ENCODE measurements at places on chromosomes 1 and 21.

DNA sequence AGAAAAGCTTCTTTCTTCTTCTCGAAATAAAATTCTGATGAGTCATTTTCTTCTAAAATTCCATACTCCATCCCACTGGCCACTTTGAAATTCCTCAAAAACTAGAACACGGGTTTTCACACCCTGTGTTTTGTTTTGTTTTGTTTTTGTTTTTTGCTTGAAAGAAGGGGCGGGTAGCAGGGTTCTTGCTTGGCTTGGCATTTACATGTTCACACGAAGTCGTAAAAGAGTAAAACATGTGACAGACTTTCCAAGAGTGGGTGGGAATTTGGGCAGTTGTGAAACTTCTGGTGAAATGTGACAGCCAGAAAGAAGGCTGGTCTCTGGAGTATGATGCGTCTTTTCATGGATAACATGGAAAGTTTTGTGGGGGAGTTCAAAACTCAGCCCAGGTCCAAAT is 47.1 kb upstream of the FMN2 start:
- DNase-seq = no peak

- no peak for DNase-seq
These were observed 60.7 kb downstream of the SLC19A1 start for GRCh38 chr21:45481566-45481965.

GRCh38 chr1:213371847-213372619 is 321.0 kb downstream of the RPS6KC1 start:
- no peak for DNase-seq

- DNase-seq = no peak
These were observed 22.6 kb downstream of the IGFN1 start for GRCh38 chr1:201213106-201213770.

GRCh38 chr1:205978676-205979075 is 24.5 kb downstream of the RAB7B start:
- DNase-seq = no peak

- DNase-seq = no peak
These were observed 51.0 kb downstream of the RGS2 start for GRCh38 chr1:192859808-192860207.

DNA sequence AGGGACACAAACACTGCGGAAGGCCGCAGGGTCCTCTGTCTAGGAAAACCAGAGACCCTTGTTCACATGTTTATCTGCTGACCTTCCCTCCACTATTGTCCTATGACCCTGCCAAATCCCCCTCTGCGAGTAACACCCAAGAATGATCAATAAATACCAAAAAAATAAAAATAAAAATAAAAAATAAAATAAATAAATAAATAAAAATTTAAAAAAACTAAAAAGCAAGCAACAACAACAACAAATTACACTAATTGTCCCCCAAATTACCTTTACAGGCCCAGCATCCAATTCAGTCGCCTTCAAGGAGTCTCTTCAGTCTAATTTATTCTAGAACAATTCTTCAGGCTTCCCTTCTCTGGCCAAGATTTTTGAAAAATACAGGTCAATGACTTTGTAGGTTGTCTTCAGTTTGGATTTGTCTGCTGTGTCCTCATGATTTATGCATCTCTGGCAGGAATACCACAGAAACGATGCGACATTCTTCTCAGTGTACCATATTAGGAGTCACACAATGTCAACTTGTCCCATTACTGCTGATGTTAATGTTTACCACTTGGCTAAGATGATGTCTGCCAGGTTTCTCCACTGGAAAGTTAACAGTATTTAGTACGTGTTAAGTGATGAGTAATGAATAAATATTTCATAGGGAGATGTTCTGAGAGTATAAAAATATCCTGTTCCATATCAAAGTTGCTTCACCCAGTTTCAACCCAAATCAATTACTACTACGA is 20.3 kb upstream of the BMP8B start:
- no peak for DNase-seq

DNA sequence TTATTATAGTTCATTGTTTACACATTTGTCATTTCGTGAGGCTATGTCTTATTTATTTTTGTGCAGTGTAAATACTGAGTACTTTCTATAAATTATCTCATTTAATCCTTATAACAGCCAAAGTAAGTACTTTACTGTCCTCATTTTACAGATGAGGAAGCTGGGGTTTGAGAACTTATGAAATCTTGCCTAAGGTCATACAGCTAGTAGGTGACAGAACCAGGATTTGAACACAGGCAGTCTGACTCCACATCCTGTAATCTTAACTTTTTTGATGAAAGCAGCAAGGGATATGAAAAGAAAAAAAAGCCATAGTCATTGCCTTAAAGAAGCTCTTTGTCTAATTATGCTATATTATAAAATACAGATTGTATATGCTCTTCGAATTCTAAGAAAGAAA is 107.1 kb upstream of the BMP8A start:
- DNase-seq = peak; percentile 83

GRCh38 chr1:164704954-164705353 is 146.0 kb downstream of the PBX1 start:
- no peak for DNase-seq

DNA sequence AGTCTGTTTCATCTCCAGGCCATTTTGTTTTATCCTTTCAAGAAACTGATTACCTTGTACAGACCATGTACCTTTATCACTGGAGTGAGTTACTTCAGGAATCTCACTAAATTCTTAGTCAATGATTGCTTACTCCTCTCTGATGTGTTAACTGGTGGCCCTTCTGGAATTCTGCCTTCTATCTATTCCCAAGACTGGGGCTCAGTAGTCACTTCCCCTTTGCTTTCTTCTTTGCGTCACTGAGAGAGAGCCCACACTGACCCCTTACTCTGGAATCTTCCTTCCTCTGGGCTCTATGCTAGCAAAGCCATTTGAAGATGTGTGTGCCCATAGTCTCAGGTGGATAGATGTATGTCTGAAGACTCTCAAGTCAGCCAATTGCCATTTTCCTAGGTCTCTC is 34.6 kb downstream of the XCL2 start:
- DNase-seq = no peak

DNA sequence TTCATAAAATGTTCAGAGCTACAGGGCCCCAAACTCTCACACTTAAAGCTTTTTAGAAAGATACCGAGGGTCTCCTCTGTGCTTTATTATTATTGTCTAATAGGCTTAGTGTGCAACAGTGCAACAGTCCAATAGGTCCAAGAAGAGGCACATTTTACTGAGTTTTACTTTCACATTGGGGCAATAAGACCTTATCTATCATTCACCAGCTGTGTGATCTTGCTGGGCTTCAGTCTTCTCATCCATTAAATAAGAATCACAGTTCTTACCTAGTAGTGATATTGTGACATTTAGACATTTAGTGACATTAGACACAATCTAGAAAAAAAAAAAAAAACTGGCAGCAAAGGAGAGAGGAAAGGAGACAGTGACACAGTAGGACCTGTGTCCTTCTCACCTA is 175.8 kb upstream of the NFIA start:
- no peak for DNase-seq

DNA sequence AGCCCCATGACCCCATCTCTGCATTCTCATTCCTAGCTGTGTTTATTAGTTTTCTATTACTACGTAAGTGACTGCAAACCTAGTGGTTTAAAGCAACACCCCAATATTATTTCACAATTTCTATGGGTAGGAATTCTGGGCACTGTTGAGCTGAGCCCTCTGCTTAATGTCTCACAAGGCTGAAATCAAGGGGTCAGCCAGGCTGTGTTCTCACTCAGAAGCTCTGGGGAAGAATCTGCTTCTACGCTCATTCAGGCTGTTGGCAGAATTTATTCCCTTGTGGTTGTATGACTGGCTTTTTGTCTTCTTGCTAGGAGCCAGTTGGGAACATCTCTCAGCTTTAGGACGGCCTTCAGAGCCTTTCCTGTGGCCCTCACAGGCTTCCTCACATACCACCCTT is 181.0 kb downstream of the GIPC2 start:
- DNase-seq = no peak

GRCh38 chr1:97004054-97004453 is 282.5 kb downstream of the PTBP2 start:
- no peak for DNase-seq

- DNase-seq = no peak
These were observed 139.8 kb upstream of the ST6GALNAC5 start for GRCh38 chr1:76727520-76727919.

DNA sequence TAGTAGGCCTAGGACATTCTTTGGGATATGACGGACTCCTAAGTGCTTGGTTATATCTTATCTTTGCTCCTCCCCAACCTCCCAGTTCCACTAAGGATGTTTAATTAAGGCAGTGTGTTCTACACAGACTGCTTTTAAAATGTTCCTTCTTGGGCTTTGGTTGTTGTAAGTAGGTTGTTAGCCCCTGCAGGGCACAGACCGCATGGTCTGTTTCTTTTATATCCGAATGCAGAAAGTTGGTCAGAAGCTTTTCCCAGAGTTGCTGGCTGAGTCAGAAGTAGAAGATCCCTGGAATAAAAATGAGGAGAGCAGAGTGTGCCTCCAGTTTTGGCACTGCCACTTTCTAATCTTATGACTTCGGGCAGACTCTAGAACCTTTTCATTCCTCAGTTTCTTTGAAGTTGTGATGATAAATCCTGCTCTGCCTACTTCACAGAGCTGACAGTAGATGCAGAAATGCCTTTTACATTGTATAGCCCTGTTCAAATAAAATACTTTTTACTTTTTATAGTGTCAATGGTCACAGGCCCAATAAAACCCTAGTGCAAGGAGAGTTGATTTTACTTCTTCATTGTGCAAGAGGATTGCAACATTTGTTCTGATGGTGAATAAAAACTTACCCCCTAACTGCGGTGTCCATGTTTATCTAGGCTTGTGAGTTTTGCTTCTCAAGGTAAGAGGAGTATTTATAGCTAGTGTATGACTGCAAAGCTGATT is 18.4 kb downstream of the FMN2 start:
- DNase-seq = no peak

DNA sequence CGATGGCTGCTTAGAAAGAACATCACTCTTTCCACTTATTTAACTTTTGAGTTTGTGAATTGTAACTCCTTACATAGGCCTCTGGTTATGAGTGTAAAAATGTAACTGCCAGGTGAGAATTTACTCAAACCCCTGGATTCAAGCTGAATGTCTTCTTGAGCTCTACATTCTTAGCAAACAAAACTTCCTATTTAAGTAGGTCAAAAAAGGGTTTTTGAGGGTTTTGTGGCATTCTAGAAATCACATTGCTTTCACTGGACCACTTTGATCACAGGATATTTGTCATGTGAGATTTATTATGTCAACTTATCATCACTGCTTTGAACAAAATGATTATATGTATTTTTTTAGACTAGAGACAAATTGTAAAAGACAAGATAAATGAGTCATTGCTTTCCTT is 5.7 kb downstream of the IL23R start:
- no peak for DNase-seq

GRCh38 chr1:8025671-8026144 is 401 bp downstream of the ERRFI1 start:
- no peak for DNase-seq

GRCh38 chr21:28884976-28885852 is 107.5 kb downstream of the LTN1 start:
- DNase-seq = peak; percentile 97

- DNase-seq = no peak
These were observed 20.4 kb downstream of the WNT4 start for GRCh38 chr1:22122273-22123070.

- DNase-seq = no peak
These were observed 312.2 kb downstream of the ZP4 start for GRCh38 chr1:237578540-237578939.

- DNase-seq = no peak
These were observed 15.4 kb upstream of the EPS15 start for GRCh38 chr1:51534447-51534846.

DNA sequence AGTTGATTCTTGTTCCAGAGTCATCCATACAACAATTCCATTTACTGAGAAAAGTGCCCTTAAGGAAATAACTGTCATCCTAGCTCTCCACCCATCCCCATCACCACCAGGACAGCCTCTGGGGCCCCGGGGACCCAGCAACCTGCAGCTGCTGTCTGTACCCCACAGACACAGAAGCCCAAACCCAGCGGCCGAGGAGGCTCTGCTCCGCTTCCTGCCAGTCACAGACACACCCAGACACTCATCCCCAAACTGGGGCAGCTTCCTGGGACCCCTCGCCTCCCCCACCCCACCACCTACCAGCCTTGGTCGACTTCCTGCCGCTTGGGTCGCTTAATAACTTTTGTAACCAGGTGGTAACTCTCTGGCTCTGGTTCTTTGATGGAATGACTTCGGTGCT is 121.6 kb upstream of the SLC25A33 start:
- DNase-seq = no peak

GRCh38 chr1:109668123-109668775 is 392 bp downstream of the GSTM2 start:
- no peak for DNase-seq

- no peak for DNase-seq
These were observed 1.6 kb upstream of the CLIC4 start for GRCh38 chr1:24743404-24744211.

GRCh38 chr1:184695023-184695422 is 59.6 kb downstream of the EDEM3 start:
- DNase-seq = no peak

- no peak for DNase-seq
These were observed 176.3 kb downstream of the SDCCAG8 start for GRCh38 chr1:243432136-243432535.

GRCh38 chr1:231446138-231446537 is 24.1 kb upstream of the EGLN1 start:
- no peak for DNase-seq

DNA sequence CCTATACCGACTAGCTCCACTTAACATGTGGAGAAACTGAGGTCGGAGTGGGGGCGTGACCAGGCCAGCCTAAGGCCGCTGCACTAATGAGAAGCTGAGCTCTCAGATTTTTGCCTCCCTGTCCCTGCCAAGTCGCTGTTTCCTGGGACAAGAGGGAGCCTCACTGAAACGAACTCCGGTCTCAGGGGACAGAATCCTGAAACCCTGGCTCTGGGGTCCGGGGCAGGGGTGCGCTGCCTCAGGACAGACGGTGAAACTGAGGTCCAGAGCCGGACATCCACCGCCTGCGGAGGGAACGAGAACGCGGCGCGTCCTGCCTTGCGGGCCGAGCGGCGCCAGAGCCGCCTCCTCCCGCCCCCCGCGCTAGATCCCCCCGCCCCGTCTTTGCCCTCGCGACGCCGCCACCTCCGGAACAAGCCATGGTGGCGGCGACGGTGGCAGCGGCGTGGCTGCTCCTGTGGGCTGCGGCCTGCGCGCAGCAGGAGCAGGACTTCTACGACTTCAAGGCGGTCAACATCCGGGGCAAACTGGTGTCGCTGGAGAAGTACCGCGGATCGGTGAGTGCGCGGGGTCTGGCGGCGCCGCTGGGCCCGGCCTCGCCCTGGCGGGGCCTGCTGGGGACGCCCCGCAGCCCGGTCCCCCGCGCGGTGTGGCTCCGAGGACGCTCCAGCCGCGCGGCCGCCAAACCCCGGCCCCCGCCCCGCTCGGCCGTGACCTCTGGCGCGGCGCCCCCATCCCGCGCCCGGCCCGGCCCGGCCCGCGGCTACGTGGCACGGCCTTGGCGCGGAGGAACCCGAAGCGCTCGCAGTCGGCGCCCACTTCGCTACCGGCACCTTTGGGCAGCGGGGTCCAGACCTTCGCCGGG is at the start of gene GPX7:
GPX7 (plus strand) TSS at position 381 of the 865 bp plus-strand sequence; CDS start at position 420, 39 bp downstream.
- DNase-seq = peak; percentile 22

- no peak for DNase-seq
These were observed 123.6 kb downstream of the DTL start for GRCh38 chr1:212158912-212159796.

- no peak for DNase-seq
These were observed 132.2 kb downstream of the PTGER3 start for GRCh38 chr1:70915258-70916033.

GRCh38 chr1:162145280-162145965 is 75.9 kb downstream of the NOS1AP start:
- DNase-seq = no peak
